ENCODE measurements at places on chromosomes 3 and 15. TPM values are rescaled to one million over a fixed set of nuclear protein-coding genes. Genes with fewer than 3 reads are reported as not detected.

The CDC25A gene
- total RNA-seq = 2.4 TPM

The SKOR1 gene
- under 0.01 TPM for total RNA-seq

The CPNE9 gene
- total RNA-seq = not detected

The SLC28A2 gene
- not detected for total RNA-seq

The BTLA gene
- total RNA-seq = not detected

The NDN gene
- total RNA-seq = 10.9 TPM

The CSTA gene
- total RNA-seq = 107 TPM

The EBLN2 gene
- 5.6 TPM for total RNA-seq

The CA12 gene
- 44.0 TPM for total RNA-seq

The KLHL6 gene
- total RNA-seq = under 0.01 TPM

The SLC22A14 gene
- total RNA-seq = 0.64 TPM

The IQSEC1 gene
- 6.6 TPM for total RNA-seq

The PARP15 gene
- 0.13 TPM for total RNA-seq

The ARRDC4 gene
- 3.9 TPM for total RNA-seq

The CAMK2N2 gene
- not detected for total RNA-seq

The SMC4 gene
- total RNA-seq = 12.1 TPM

The THRB gene
- total RNA-seq = 9.0 TPM

The SCN11A gene
- total RNA-seq = not detected

The ECE2 gene
- total RNA-seq = not detected

The PCOLCE2 gene
- 1.1 TPM for total RNA-seq

The HCLS1 gene
- 10.4 TPM for total RNA-seq

The HTR3E gene
- not detected for total RNA-seq

The ANKRD63 gene
- not detected for total RNA-seq

The TRH gene
- total RNA-seq = not detected

The DLL4 gene
- total RNA-seq = not detected

The ADGRG7 gene
- under 0.01 TPM for total RNA-seq

The ARPIN gene
- total RNA-seq = 12.9 TPM

The GP9 gene
- not detected for total RNA-seq

The GPR156 gene
- total RNA-seq = 0.13 TPM

The SERPINI1 gene
- total RNA-seq = 3.3 TPM

The GABRB3 gene
- 1.4 TPM for total RNA-seq

The GOLGA8Q gene
- total RNA-seq = 2.2 TPM

The GDPGP1 gene
- total RNA-seq = 2.0 TPM

The UBE2E1 gene
- total RNA-seq = 85.4 TPM

The ALCAM gene
- total RNA-seq = 196 TPM

The MAP3K13 gene
- 25.6 TPM for total RNA-seq

The VILL gene
- 121 TPM for total RNA-seq

The C2CD4A gene
- 1.3 TPM for total RNA-seq

The NECTIN3 gene
- total RNA-seq = 6.4 TPM

The TNFSF10 gene
- 24.6 TPM for total RNA-seq

The DUOXA2 gene
- not detected for total RNA-seq

The NR2E3 gene
- total RNA-seq = 0.26 TPM

The IDH2 gene
- total RNA-seq = 29.5 TPM

The GOLGA6D gene
- not detected for total RNA-seq

The NANOGP8 gene
- not detected for total RNA-seq

The CKMT1B gene
- total RNA-seq = 43.7 TPM
